ENCODE measurements at places on chromosomes 5 and 9.

DNA sequence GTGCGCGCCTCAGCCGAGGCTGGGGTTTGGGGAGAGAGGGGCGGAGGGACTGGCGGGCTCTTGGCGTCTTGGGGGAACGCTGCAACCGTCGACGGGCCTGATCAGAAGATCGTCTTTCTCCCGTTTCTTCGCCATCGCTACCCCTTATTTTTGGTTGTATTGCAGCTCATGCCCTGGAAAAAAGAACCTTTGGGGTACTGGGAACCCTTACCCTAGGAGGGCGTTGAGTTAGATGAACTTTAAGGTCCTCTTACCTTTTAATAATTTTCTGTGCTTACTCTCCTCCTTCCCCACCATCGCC is 719 bp downstream of the PAIP2 start:
- DNase-seq = peak; percentile 63

GRCh38 chr5:165149431-165149830 is 1644.0 kb downstream of the MAT2B start:
- no peak for DNase-seq

- DNase-seq = no peak
Observed at GRCh38 chr9:77218612-77219011, 41.3 kb downstream of the VPS13A start.

DNA sequence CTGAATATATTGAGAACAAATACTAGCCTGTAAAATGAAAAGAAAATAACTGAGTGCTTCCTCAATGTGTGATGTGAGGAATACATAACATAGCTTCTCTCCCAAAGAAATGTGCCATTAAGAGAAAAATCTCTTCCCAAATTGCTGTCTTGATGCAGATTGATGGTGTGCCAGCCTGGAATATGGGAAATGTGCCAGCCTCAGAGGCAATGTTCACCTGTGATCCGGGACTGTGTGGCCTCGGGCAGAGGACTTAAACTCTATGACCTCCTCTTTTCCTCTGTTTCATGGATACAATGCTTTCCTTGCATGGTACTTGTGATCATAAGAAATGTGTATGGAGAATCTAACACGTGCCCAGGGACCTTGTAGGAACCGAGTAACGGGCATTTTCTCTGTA is 370.9 kb downstream of the DIRAS2 start:
- no peak for DNase-seq

DNA sequence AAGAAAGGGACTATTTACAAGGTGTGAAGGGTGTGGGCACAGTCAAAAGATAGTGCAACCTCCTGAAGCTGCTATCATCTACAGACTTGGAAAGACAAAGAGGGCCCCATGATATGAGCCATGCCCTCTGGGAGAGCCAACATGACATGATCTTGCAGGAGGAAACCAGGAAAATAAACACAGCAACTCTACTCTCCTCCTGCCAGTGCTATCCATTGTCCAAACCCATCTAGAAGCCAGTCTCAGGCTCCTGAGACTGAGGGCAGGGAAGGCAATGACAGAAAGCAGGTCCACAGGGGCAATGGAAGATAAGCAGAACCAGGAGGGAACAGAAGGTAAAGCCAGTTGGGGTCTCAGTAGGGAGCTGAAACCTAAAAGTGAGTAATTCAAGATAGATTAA is 37.1 kb downstream of the PLPP1 start:
- no peak for DNase-seq

DNA sequence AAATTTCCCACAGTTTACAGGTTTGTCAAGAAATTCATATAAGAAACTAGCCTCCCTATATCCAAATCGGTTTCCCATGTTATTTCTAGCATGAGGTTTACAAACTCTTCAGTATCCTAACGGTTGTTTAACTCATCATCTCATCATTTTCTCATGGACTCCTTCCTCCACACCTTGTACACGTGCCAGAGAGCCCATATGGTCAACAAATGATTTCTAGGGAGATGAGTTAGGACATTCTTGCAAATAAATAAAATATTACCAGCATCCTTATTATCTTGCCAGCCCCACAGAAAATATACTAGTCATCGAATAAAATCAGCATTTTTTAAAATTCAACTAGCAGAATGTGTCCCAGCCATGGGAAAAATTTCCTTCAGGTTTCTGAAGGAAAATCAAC is 285.2 kb downstream of the EBF1 start:
- no peak for DNase-seq

DNA sequence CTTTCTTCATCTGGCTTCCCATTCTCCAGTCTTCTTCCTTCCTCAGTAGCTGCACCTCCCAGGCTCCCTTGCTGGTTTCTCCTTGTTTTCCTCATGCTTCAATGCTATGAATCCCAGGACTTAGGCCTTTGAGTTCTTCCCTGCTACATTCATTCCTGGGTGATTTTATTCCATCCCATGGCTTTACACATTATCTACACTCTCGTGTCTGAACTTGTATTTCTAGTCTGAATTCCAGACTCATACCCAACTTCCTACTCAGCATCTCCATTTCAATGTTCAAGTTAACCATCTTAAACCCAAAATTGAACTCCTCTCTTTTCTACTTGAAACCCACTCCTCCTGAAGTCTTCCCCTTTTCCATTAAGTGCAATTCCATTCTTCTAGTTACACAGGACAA is 20.0 kb downstream of the SLC24A2 start:
- no peak for DNase-seq

DNA sequence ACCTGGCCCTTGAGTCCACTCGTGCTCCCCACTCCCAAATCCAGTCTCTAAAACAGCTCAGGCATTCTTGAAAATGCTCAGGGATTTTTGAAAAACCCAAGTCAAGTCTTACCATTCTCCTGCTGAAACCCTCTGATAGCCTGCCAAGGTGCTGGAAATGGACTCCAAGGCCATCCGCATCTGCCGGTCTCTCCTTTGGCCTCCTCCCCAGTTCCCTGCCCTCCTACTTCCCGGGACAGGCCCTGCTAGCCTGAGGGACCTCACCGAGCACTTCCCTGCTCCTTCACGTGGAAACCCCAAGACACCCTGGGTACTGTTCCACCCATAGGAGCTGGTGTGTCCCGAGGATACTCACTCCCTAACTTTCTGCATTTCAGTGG is 49.8 kb upstream of the GADD45G start:
- no peak for DNase-seq

DNA sequence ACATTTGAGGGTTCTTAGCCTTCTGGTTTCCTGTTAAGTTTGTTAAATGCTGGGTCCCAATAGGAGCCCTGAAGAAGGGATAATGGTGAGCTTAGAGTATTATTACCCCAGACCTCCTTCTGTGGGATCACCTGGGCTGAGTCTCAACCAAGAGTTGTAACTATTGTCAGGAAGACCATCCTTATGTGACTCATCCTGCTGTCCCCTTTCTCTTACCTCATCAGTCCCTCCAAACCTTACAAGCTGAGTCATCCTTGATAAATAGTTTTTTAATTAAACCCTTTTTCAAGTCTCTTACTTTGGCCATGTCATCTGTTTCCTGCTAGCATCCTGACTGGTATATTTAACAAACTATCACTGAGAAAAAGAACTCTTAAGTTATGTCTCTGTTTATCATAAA is 502.8 kb downstream of the LRRC70 start:
- no peak for DNase-seq

- DNase-seq = no peak
Observed at GRCh38 chr9:14702200-14702720, 9.0 kb upstream of the ZDHHC21 start.

DNA sequence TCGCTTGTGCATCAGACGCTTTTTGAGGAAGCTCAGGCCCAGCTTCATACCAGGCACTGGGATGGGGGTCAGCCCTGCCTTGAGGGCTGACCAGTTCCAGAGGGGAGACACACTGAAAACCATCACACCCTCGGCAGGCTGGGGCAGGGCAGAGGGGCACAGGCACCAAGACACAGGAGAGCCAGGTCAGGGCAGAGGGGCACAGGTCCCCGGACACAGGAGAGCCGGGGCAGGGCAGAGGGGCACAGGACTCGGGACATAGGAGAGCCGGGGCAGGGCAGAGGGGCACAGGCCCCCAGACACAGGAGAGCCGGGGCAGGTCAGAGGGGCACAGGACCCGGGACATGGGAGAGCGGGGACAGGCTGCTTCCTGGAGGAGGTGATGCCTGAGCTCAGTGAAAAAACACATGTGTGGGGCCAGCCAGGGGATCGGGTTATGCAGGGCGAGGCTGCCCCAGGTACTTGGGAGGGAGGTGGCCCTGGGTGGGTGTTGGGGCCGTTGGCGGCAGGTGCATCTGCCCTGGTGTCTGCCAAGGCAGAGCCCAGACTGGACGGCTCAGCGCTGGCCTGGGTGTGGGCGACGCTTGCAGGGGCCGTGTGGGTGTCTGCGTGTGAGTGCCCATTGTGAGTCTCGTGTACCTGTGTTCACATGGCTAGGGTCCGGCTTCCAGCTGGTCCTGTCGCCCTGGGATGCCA is 15.1 kb upstream of the SLC2A6 start:
- DNase-seq = no peak

DNA sequence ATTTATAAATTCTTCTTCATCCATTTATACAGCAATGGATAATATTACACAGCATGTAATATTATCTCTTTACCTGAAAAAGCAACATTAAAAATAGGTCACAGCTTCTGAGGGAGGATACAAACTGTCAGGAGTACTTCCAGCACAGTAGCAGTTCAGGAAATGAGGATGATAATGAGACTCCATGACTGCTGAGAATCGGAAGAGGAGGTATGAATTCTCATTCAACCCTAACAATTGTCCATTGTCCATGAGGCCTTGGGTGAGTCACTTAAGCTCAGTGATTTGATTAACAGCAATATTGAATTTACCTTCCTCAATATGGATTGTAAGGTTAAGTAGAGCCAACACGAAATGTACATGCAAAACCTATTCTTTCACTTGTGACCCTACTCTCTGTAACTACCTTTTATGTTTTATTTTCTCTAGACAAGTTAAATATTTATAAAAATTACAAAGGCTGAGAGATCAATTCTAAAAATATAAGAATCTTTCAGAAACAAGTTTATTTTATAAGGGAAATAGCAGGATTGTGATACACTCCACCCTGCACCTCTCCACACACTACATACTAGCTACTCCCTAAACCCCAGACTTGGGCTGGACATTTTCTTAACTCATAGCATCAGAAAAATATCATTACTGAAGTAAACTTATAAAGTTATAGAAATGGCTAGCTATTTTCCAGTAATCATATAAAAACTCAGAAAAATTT is 159.1 kb upstream of the ACOT12 start:
- DNase-seq = no peak

DNA sequence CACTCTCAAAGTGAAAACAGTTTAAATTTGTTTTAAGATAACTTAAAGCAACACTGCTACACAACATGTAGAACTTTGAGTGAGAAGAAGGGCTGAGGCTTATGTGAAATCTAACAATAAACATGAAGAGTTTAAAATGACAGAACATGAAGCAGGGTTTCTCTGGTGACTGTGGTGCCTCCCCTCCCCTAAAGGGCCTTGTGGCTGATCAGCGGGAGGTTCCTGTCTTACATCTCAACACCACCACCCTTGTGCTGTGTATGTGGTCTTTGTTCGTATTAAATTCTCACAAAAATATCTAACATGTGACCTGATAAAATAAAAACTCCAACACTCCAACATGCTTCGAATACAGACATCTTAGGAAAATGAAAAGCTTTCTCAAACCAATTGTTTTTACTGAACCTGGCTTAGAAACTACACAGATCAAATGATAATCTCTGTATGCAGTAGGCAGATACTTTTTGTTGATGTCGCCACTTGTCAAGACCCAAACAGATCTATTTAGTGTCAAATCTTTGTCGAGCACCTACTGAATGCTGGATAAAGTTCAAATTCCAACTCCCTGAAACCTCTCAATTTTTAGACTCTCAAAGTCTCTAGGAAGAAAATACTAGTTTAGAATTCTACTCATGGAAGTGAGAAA is 9.9 kb upstream of the IQGAP2 start:
- no peak for DNase-seq

- DNase-seq = no peak
Observed at GRCh38 chr9:113993838-113994540, 84.1 kb downstream of the AMBP start.

- no peak for DNase-seq
Observed at GRCh38 chr5:158943057-158943456, 156.7 kb downstream of the EBF1 start.

- DNase-seq = no peak
Observed at GRCh38 chr9:88818495-88819201, 172.6 kb upstream of the S1PR3 start.

- DNase-seq = no peak
Observed at GRCh38 chr5:132392978-132393825, 23.7 kb downstream of the SLC22A5 start.

DNA sequence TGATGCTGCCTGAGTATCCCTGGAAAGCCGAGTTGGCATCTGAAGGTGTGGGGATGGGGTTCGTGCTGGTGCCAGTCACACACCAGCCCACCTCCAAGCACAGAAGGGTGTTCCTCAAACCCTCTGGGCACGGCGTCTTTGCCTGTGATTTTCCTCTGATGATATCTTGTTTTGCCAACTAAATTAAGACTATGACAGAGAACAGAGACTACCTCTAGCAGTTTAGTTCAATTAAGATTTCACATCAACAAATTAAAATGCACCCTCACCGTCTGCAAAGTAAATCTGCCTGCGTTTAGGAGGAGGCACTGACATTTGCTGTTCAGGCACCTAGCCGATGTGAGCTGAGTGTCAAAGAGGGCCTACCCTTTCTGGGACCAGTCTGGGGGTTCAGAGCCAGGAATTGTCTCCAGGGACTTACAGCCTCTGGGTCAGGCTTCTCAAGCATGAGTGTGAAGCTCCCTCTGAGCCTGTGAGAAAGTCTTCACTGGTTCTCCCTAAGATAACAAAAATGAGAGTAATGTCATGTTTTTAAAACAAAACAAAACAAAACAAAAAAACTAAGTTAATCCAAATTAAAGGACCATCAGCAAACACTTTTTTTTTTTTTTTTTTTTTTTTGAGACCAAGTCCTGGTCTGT is 55.4 kb upstream of the CTNNA1 start:
- DNase-seq = no peak

DNA sequence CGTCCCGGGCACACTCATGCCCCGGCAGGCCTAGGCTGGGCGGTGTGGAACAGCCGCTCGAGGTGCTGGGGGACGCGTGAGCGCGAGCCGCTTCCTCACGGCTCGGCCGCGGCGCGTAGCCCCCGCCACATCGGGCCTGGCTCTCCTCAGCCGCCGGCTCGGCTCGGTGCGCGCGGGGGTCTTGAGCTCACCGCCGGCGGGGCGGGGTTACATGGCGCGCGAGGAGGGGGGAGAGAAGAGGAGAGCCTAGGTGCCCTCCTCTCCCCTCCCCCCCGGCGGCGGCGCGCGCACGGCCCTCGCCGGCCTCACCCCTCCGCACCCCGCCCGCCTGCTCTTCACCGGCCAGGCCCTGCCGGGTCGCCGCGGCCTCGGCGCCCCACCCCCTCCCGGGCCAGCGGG is 7.7 kb downstream of the RANBP6 start:
- DNase-seq = peak; percentile 23

Data from HuH-7.5 (cell line).